ENCODE measurements at places on chromosomes 16 and 17.

GRCh38 chr17:39600288-39600996, 7.3 kb downstream of the NEUROD2 start:
- no peak for DNase-seq

GRCh38 chr17:43034894-43035293, 9.9 kb downstream of the RND2 start:
- no peak for DNase-seq

- DNase-seq: no peak
These were observed 112.5 kb downstream of the HAPSTR1 start for GRCh38 chr16:9203956-9204355.

- DNase-seq: peak; percentile 89
These were observed 4.3 kb upstream of the PABPN1L start for GRCh38 chr16:88870608-88871348.

- no peak for DNase-seq
These were observed 26.0 kb upstream of the MPHOSPH6 start for GRCh38 chr16:82195917-82196494.

DNA sequence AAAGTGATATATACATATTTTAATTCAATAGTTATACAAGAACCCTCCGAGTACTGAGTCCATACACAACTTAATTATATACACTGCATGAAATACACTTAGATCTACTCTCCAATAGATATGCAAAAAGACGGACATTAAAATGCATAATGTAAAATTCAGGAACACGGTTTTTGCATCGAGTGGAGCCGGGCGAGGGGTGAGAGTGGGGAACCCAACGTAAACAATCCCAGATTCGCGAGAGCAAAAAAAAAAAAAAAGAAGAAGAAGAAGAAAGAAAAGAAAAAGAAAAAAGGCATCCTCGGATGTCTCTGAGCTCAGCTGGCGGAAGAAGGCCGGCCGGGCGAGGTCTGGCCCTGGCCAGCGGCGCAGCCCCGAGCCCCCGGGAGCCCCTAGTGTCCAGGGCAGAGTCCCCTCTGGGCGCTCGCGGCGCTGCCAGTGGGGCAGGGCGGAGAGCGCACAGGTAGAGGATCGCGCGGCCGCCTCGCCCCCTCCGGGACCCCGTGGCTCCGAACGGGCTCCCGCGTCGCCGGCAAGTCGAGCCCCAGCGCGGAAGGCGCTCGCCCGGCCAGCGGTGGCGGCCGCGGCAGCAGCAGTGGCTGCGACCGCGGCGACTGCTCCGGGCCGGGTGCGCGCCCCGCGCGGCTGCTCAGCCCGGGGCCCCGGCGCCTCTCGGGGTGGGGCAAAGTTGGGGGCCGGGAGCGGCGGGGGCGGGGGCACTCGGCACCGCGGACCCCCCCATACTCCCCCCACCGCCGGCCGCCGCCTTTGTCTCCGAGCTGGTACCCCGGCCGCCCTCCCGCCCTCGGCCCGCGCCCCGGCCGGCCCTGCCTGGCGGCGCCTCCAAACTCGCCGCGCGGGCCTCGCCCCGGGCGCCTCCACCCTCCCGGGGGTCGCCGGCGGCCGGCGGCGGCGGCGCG, 9.6 kb upstream of the ZFHX3 start:
- DNase-seq: peak; percentile 43

DNA sequence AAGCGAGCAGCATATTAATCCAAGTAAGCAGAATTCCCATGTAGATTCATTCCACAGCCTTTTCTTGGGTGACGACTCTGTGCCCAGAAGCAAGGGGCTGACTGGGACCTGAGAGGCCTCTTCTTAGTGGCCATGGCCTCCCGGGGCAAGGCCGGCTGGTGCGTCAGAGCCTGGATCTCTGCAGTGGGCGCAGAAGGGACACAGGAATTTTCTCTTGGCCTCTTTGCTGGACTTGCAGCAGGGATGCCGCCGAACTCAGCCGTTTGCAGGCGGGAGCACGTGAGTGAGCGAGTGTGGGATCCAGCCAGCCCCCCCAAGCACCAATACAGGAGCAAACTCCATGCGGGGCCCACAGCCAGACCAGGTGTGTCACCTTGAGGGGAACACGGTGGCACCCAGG, 151.8 kb downstream of the RPTOR start:
- no peak for DNase-seq

GRCh38 chr16:14301169-14302030, 230.3 kb downstream of the MRTFB start:
- no peak for DNase-seq

DNA sequence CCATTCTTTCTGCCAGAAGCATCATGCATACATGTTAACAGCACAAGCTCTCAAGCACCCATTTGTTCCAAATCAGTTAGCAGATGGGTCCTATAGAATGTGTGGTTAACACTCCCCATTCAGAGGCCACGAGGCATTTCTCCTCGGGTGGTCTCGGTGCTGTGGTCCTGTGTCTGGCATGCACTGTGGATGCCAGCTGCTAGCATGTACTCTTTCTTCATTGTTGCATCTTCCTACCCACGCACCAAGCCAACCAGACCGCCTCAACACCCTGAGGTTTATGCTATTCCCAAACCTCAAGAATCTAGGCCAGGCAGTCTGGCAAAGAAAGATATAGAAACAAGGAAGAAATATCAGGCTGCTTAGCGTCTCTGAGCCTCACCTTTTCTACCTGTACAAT, 27.8 kb upstream of the MRTFB start:
- no peak for DNase-seq

DNA sequence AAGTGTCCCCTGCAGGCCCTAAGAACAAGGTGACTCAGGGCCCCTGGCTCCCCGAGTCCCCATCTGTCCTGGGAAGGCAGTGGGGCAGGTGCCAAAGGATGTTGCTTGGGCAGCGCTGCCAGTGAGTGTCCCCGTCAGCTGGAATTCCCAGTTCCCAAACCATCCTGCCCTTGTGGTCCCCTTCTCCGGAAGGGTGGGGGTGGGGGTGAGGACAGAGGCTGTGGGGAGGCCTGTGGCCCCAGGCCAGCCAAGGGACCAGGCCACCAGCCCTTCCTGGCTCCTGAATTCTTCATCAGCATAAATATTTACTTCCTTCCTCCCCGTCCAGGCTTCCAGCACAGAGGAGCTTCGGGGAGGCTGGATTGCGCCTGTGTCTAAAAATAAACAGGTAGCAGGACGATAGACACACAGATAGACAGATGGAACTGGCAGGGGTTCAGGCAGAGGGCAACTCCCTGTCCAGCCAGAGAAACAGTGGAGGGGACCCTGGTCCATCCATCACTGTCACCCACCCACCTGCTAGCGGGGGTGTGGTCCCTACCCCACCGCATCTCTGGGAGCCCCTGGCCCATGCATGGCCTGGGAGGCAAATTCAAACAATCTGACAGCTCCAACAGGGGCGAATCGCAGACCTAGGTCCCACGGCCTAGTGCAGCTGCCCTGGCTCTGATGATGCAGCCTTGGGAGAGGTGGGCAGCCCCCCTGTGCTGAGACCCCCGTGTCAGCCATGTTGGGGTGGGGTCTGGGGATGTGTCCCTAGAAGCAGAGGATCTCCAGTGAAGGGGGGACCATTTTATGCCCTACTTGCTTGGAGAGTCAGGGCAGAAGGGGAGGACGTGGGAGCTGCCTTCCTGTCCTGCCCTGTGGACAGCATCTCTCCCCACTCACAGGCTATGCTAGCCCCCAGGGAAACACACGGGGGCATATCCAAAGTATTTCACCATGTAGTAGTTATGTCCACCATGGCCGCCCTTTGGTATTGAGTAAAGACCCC, 13.2 kb downstream of the GLIS2 start:
- DNase-seq: no peak

- no peak for DNase-seq
These were observed 3.3 kb downstream of the USP43 start for GRCh38 chr17:9648521-9649110.

- no peak for DNase-seq
These were observed 853.8 kb downstream of the CDH8 start for GRCh38 chr16:61182391-61182790.

GRCh38 chr17:74199306-74200092, 4.0 kb upstream of the RPL38 start:
- peak; percentile 86 for DNase-seq

DNA sequence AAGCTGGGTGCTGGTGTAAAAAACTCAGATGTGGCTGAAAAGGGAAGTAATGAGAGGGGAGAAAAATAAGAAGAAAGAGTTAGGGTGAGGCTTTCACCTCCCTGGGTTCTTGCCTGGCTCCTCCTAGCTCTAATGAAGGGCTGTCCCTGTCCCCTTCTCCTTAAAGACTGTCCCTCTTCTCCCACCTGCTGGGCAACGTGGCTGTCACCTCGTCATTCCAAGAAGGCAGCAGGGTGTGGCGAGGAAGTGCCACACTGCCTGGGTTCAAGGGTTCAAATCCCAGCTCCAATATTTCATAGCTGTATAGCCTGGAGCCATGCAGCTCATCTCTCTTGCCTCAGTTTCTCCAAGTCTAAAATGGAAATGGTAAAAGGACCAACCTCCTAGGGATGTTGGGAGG, 122.5 kb upstream of the CACNG5 start:
- no peak for DNase-seq

- no peak for DNase-seq
These were observed 9.2 kb downstream of the STAT3 start for GRCh38 chr17:42378959-42379594.

GRCh38 chr17:48037036-48037837, at the start of gene COPZ2:
Gene COPZ2, minus strand, starts transcription at chr17:48037797. Its CDS starts 20 bp downstream, at chr17:48037777.
- DNase-seq: peak; percentile 51

DNA sequence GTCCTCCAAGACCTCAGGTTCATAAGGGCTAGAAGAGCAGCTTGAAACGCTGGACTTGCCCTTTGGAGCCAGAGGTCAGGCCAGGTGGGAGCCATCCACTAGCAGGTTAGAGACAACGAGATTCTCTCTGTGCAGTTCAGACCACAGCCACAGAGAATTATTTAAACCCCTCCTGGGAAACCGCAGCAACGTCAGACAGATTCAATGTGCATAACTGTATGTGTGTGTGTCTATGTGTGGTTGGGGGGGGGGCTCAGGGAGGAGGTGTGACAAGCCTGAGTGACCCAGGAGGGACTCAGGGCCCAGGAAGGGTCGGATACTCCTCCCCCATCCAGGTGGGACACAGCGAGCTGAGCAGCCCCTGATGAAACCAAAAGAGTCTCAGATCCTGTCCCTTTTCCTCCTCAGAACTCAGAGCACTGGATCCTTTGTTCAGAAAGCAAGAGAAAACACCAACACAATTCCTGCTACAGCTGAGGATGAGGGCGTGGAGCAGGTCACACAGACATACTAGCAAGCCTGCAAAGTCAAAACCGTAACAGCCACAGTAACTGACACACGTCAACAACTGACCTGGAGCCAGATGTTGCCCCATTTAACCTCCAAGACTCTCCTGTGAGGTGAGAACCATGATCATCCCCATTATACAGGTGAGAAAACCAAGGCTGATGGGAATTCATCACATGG, 66.8 kb downstream of the XYLT1 start:
- no peak for DNase-seq

DNA sequence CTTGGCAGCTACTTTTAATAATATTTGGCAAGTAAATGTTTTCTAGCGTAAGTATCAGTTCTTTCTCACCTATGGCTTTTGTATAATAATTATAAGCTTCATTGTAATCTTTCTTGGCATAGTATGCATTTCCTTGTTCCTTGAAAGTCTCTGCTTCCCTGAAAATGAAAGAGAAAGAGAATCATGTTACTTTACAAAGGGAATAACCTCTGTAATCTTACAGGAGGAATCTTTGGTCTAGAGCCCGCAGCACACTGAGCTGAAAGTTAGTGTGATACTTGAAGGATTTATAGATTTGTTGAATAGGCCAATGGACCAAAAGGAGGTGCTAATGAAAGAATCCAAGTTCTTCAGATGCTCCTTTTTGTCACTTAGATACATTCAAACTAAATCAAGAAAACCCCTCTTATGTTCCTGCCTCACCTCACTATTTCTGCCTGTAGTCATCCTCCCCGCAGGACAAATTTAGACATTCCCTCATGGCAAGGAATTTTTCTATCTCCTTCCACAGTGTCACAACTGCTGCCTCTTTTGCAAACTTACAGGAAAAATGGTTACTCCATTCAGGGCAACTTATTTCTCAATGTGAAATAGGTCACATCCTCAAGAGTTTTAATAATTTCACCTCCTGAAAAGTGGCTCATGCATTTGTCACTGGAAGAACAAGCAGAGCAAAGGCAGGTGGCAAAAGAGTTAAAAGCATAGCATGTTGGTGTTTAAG, 16.7 kb downstream of the DNAJC7 start:
- DNase-seq: no peak

DNA sequence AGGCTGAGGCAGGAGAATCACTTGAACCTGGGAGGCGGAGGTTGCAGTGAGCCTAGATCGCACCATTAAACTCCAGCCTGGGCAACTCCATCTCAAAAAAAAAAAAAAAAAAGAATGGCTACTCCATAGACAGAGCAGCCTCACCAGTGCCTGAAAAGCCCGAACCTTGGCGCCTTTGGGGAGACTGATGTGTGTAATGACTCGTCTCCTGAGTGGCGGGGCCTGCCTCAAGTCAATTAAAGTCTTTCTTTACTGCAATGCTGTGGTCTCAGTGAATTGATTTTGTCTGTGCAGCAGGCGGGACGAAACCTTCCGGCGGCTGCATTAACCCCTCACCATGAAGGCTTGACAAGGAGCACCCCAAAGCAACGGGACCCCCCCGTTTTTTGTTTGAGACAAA, 3.5 kb upstream of the UQCC4 start:
- no peak for DNase-seq

All from NCI-H524 (cell line).